Neural crest cell (in vitro differentiated cells): ENCODE measurements at places on chromosomes 11 and 22. TPM values are rescaled to one million over a fixed set of nuclear protein-coding genes. Genes with fewer than 3 reads are reported as not detected.

- DNase-seq, result no peak
Observed at GRCh38 chr22:46777609-46777970, 15.1 kb downstream of the TBC1D22A start.

DNA sequence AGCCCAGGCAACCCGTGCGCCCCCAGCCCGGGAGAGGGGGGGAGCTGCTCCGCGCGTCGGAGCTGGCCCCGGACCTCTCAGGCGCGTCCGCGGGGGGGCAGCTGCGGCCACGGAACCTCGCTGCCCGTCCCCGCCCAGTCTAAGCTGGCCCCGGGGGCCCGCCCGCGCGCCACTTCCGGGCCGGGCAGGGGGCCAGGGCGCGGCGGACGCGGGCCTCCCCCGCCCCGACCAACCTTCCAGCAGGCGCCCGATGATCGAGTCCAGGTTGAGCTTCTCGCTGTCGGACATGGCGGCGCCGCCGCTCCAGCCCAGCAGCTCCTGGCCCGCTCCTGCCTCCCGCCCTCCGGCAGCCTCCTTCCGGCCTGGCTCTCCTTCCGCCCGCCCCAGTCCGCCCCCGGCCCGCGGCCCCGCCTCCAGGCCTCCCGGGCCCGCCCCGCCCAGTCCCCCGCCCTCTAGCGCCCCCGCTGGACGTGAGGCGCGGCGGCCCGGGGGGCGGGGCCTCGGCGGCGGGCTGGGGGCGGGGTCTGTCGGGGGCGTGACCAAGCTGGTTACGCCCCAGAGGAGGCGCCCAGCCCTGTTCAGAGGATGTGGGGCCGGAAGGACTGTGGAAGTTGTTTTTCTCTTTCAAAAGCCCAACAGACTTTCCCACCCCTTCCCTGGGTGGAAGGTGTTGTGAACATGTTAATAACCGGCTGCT is at the start of gene PPP1CA:
Gene PPP1CA (minus strand): TSS at position 364 of the 697 bp plus-strand sequence. CDS start 76 bp downstream, at position 288.
- DNase-seq, result peak; percentile 83

DNA sequence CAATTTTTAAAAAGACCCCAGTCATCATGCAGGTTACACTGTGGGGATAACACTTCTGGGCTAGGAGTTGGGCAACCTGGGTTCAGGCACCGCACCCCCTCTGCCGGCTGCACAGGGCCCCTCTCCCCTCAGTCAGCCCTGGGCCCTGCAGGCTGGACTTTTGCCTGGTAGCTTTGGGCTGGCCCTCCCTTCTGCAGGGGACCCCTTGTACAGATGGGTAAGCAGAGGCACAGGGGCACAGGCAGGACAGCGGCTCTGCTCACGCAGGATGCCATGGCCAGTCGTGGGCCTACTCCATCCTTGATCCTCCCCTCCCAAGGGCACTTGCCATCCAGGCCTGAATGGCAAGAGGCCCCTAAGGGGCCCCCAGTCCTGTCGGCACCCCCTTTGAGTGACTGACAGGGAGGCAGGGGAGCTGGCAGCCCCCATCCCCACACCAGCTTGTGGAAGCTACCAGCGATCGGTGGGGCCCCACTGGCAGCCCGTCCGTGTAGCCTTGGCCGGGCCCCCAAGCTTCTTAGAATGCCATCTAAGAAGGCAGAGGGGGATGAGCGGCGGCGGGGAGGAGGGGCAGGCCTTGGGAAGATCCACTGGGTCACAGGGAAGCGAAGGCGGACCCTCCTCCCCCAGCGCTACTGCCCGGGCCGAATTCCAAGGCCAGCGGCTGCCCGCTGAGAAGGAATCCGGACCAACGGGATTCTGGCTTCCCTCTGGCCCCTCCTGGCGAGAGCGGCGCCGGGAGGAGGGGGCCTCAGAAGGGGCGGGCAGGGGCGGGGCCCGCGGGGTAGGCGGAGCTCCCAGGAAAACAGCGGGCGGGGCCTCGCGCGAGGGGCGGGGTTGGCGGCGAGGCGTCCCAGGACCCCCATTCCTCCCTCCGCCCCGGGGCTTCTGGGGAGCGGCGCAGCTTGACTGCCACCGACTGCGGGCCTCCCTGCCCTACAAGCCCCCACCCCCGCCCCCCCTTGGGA is 6.8 kb upstream of the CHKA start:
- DNase-seq, result peak; percentile 66

GRCh38 chr11:108863528-108863927 is 198.7 kb downstream of the DDX10 start:
- DNase-seq, result no peak

DNA sequence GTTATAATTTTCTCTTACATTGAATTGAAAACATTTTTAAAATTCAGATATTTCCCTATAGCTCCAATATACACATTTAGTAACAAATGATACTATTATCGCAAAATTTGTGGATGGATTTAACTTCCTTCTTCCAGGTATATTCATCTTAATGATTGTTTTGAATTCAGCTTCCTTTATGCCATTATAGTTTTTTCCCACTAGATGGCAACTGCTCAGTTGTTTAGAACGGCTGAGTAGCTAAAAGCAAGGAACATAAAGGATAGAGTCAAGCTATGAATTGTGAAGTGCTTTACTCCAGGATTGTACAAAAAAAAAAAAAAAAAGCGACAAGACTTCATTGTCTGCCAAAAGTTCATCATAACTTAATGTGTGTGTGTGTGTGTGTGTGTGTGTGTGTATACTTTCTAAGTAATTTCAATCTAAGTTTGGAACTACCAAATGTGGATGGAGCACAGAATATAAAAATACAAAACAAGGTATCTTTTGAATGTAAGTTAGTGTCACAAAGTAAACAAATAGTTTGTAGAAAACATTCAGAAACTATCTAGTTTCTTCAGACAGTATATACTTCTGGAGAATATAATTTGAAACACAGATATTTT is 846.4 kb downstream of the DLG2 start:
- DNase-seq, result no peak

BRSK2 gene
- 59.9 and 72.5 TPM in 2 replicates for total RNA-seq

DNAJB7 gene
- total RNA-seq, result not detected in 2 replicates

GRCh38 chr11:45110562-45110961 is 35.9 kb upstream of the PRDM11 start:
- DNase-seq, result peak; percentile 48

INS gene
- total RNA-seq, result not detected in 2 replicates

- peak; percentile 74 for DNase-seq
Observed at GRCh38 chr22:36470162-36470993, 11.1 kb downstream of the TXN2 start.

ACR gene
- total RNA-seq, result 0.34 TPM in 1 of 2 replicates, not detected in the other

OR56A1 gene
- total RNA-seq, result 0.14 and 0.16 TPM in 2 replicates

GDPD4 gene
- total RNA-seq, result not detected in 2 replicates

- no peak for DNase-seq
Observed at GRCh38 chr11:31957674-31958073, 133.2 kb upstream of the RCN1 start.

GRCh38 chr11:117875382-117876058 is 938 bp downstream of the FXYD6 start:
- DNase-seq, result no peak

DNA sequence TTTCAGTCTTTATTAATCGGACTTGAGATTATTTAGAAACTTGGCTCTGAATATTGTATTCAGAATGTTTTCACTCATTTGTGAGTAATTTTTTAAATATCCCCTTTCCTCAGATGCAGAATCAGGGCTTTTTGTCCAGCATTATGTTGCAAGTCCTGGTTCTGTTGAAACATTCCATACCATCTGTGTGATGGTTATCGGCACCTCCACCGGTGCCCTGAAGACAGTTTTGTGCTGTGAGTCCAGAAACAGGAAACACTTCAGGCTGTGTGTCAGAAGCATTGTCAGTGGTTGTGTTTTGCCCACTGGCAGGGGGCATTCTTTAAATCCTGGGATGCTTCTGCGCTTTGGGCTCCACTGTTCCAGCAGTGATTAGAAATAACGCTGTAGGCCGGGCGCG is 20.4 kb downstream of the CDPF1 start:
- DNase-seq, result no peak

DNA sequence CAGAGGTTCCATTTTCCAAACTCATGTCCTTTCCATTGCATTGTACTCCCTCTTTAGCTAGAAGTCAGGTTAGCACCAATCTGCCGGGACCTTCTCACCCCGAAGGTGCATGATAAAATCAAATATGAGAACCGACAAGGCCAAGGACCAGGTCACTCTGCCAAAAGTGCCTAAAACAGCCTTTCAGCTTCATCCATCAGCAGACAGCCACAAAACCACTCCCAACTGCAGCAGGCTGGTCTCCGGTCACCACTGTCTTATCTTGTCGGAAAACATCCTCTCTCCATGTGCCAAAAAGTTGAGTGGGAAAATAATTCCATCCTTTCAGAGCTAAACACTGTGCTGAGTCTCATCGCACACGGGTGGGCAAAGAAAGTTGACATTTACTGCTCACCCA is 1.4 kb downstream of the PI4KA start:
- DNase-seq, result no peak

- DNase-seq, result no peak
Observed at GRCh38 chr11:79397252-79397651, 43.6 kb downstream of the TENM4 start.

DNA sequence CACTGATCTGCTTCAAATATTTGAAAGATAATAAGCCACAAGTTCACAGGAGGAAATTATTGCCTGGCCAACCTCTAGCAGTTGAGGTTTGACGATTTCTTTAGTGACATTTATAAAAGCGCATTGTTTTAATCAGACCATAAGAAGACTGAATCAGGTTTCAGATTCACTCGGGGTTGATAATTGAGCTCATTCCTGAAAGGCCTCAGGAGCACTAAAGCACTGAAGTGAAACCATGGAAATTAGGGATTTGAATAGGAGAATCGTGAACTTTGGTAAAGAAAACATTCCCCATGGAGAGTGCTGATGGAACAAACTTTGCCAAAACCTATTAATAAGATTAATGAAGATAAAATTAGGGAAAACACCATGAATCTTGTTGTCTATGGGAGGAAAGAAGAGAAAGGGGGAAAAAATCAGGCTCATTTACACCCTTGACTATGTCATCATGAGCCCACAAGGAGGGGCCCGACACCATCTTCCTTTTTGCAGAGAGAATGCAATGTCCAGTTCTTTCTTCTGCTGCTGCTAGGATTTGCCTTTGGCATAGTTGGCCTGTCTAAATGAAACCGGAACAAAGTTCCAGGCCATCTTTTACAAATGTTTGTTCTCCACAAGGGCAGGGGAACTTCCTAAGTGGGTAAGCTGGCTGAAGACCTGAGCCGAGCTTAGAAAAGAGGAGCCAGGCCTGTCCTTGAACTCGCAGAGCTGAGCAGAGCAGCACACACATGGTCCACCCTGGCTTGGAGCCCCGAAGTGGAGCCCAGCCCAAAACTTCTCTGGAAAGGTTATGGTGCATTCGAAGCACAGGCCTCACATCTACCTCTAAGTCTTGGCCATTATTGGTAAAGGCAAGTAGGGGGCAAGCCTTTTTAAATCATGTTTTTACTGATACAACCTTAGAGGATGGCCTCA is 56.1 kb upstream of the EIF3M start:
- DNase-seq, result no peak
